ENCODE measurements at places on chromosomes 11 and 22. TPM values are rescaled to one million over a fixed set of nuclear protein-coding genes. Genes with fewer than 3 reads are reported as not detected.

RIMBP3C gene
- total RNA-seq: 0.26 TPM

TEX12 gene
- not detected for total RNA-seq

TNNI2 gene
- 0.64 TPM for total RNA-seq

MLC1 gene
- total RNA-seq: 0.26 TPM

APOA1 gene
- 4.2 TPM for total RNA-seq

NR1H3 gene
- 73.2 TPM for total RNA-seq

DAGLA gene
- total RNA-seq: 3.3 TPM

PANX3 gene
- not detected for total RNA-seq

LMO1 gene
- not detected for total RNA-seq

CTSF gene
- 44.2 TPM for total RNA-seq
